ENCODE measurements at places on chromosomes 12 and 14. TPM values are rescaled to one million over a fixed set of nuclear protein-coding genes. Genes with fewer than 3 reads are reported as not detected.

The POTEG gene
- total RNA-seq, result not detected

The LYZ gene
- total RNA-seq, result not detected

The EML1 gene
- 2.2 TPM for total RNA-seq

The CLEC9A gene
- not detected for total RNA-seq

The FAM181A gene
- 0.80 TPM for total RNA-seq

The SLC25A21 gene
- total RNA-seq, result 0.34 TPM

The TROAP gene
- total RNA-seq, result 6.7 TPM

The ERBB3 gene
- total RNA-seq, result 6.2 TPM

The TCTN2 gene
- 5.7 TPM for total RNA-seq

The LMNTD1 gene
- not detected for total RNA-seq

The OR4E1 gene
- not detected for total RNA-seq

The VEZT gene
- total RNA-seq, result 98.6 TPM

The CELA1 gene
- total RNA-seq, result not detected

The CCDC38 gene
- not detected for total RNA-seq

Measured in hair follicular keratinocyte (primary cell).